ENCODE measurements at places on chromosomes 2 and 18. TPM values are rescaled to one million over a fixed set of nuclear protein-coding genes. Genes with fewer than 3 reads are reported as not detected.

STRADB gene
- total RNA-seq, result 14.6 TPM

SOWAHC gene
- 0.29 TPM for total RNA-seq

ABCG5 gene
- total RNA-seq, result not detected

COL4A4 gene
- total RNA-seq, result not detected

COPS8 gene
- 39.7 TPM for total RNA-seq

CHST9 gene
- total RNA-seq, result not detected

ARHGAP15 gene
- 182 TPM for total RNA-seq

DQX1 gene
- total RNA-seq, result 0.56 TPM

MALL gene
- total RNA-seq, result not detected

OSBPL1A gene
- total RNA-seq, result 1.1 TPM

UGT1A1 gene
- total RNA-seq, result not detected

ARHGAP25 gene
- 156 TPM for total RNA-seq

NDC80 gene
- 51.3 TPM for total RNA-seq

THSD7B gene
- total RNA-seq, result not detected

RAB6C gene
- not detected for total RNA-seq

IL1RL2 gene
- total RNA-seq, result not detected

AOX1 gene
- 0.32 TPM for total RNA-seq

SALL3 gene
- total RNA-seq, result not detected

STARD7 gene
- 124 TPM for total RNA-seq

SCYGR7 gene
- total RNA-seq, result not detected

SLC11A1 gene
- total RNA-seq, result 0.32 TPM

ACADL gene
- total RNA-seq, result not detected

G6PC2 gene
- not detected for total RNA-seq

ERMN gene
- total RNA-seq, result 5.8 TPM

COLEC12 gene
- not detected for total RNA-seq

TCF23 gene
- total RNA-seq, result 0.05 TPM

MAIP1 gene
- total RNA-seq, result 21.3 TPM

SATB2 gene
- total RNA-seq, result 0.10 TPM

ADAM23 gene
- not detected for total RNA-seq

CGREF1 gene
- total RNA-seq, result 3.9 TPM

DNPEP gene
- 78.3 TPM for total RNA-seq

COLEC11 gene
- not detected for total RNA-seq

PLGLB1 gene
- 4.0 TPM for total RNA-seq
